ENCODE measurements at places on chromosomes 5 and 9.

DNA sequence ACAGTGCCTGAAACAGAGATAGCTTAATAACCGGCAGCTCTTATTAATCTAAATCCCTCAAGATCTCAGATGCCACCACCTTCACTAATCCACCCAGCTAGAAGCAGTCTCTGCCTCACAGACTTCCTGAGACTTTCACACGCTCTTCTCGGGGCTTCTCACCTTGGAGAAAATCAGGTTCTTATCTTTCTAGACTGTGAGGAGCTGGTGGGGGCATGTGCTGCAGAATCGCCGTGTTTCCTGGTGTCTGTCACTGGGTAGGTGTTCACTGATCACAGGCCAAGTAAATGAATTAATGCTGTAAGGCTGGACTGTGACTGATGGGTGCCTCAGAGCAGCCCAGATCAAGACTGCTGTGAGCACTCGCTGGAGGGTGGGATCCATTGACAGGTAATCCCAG, 101.7 kb downstream of the PSD2 start:
- no peak for DNase-seq

DNA sequence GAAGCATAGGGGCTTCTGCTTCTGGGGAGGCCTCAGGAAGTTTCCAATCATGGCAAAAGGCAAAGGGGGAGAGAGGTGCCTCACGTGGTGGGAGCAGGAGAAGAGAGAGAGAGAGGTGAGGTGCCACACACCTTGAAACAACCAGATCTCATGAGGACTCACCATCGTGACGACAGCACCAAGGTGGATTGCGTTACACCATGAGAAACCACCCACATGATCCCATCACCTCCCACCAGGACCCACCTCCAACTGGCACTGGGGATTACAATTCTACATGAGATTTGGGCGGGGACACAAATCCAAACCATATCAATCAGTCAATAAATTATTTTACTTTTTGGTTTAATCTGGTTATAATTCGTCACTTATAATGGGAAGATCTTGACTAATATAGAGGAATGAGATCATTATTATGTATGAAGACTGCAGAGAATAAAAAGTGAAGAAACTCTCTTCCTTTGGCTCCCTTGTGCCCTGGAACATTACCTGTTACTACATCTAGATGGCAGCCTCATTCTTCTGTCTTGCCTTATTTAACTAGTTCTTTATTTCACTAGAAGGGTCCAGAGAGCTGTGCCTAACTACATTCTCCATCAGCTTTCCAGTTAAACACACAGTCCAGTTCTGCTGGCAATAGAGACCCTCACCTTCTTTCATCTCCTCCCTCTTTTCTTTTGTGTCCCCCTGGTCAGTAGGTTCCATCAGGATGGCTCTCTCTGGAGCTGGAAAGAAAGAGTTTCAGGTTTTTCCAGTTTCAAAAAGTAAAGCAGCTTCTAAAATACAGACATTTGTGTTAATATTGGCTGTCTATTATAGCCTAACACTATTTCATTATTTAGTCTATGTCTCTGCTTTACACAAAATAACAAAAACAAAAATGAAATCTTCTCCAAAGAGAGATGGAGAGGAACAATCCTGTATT, 21.7 kb upstream of the SPINK7 start:
- DNase-seq, result no peak

- DNase-seq, result no peak
Observed at GRCh38 chr9:101966691-101967090, 228.2 kb upstream of the GRIN3A start.

DNA sequence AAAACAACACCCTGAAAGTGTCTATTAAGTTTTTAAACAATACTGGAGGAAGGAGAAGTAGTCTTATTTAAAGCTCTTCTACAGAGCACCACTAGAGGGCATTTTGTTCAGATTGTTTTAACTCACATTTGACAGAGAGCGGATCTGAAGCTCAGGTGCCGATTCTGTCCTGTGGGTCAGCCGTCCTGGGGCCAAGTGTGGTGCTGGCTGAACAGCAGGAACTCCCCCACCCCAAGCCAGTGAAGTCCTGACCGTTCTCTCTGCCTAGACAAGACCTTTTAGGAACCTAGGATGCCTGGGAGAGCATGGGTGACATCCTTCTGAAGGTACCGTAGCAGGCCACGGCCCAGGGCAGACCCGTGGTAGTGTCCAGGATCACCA, 3.9 kb downstream of the EXOC3 start:
- no peak for DNase-seq

DNA sequence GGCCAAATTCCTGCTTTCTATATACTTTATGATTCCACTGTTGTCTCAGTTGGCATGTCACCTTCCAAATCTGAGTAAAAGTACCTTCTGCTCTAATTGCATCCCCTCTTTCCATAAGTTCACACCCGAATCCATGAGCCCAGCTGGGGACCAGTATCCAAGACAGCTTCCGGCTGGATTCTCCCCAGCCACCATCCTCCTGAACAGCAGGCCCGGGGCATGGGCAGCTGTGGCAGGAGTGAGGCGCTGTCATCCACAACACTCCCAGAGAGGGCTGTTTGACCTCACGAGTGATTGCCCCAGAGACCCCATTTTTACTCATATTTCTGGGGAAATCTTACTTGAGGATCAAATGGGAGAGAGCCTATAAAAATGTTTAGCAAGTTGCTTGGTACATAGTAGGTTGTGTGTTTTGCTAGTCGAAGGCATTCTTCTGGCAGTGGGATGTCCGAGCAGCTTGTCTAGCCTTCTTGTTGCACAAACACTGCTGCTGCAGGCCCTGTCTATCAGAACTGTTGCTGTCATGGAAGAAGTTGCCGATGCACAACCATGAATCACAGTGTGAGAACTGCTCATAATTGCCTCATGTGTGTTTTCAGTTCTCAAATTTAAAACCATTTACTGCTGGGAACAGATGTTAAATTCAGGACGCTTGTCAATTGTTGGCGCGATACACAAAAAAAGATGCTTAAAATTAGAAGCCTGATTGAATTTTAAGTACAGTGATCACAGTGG, 93.8 kb downstream of the HSPA4 start:
- no peak for DNase-seq

DNA sequence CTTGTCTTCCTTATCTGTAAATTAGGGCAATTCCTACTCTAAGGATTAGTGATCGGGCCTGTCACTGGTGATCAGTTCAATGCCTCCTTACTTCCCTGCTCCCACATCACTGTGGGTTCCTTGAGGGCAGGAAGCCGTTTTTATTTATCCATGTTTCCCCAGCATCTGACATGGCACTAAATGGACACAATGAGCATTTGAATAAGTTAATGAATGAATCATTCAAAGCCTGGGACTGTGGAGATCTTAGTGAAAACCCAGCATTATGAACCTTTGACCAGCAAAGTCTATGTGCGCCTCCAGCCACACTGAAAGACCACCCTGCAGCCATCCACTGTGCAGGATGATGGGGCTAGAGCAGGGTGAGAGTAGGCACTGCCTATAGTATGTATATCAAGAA, 11.6 kb downstream of the COL15A1 start:
- DNase-seq, result no peak

Data from CD4-positive, alpha-beta T cell treated with Interleukin-6 for 4 hours (primary cell).